ENCODE measurements at places on chromosomes 16 and 17.

DNA sequence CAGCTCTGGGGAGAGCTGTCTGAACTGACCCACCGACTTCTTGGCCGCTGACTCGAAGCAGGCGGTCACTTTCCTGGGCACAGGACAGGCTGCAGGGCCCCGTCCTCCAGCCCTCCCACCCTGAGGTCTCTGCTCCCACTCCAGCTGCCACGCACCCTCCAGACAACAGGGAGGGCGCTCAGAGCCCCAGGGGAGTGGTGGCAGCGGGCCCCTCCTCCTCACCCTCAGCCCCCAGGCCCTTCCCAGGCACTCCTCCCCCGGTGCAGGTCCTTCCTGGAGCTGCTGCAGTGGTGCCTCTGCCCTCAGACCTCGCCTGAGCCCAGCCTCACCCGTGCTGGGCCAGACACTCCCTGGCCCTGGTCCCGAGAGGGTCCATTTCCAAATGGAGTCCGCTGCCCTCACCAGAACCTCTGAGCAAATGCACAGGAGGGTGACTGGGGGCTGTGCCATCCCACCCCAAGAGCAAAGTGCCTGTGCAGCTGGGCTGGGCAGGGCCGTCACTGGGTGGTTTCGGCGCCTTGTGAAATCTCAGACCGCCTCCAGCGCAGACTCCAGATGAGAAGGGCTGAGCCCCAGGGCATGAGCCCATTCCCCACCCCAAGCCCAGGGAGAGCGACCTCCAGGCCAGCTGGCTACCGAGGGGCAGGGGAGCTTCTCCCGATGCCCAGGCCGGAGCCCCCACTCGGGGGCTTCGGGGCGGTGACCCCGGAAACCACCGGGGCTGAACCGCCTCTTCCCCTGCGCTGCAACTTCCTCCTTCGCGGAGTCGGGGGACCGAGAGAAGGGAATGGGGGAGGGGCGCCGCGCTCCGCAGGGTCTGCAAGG, 717 bp downstream of the CYBA start:
- no peak for DNase-seq

- DNase-seq: no peak
Observed at GRCh38 chr17:27544350-27545131, 86.4 kb upstream of the LGALS9 start.

DNA sequence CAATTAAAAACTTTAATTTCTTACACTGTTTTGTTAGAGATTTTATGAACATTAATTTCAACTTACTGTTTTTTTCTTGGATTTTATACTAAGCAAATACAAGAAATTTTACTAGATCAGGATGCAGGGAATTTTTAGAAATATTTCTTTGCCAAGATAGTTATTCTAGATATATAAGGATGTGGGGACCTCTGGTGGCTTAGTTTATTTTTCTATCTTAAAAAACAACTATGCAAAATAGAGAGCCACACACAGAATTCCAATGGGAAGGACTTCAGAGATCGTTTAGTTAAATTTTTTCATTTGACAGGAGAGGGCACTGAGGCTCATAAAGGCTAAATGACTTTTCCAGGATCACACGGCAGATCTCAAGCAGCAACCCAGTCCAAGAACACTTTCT, 23.0 kb upstream of the CAPNS2 start:
- peak; percentile 35 for DNase-seq

DNA sequence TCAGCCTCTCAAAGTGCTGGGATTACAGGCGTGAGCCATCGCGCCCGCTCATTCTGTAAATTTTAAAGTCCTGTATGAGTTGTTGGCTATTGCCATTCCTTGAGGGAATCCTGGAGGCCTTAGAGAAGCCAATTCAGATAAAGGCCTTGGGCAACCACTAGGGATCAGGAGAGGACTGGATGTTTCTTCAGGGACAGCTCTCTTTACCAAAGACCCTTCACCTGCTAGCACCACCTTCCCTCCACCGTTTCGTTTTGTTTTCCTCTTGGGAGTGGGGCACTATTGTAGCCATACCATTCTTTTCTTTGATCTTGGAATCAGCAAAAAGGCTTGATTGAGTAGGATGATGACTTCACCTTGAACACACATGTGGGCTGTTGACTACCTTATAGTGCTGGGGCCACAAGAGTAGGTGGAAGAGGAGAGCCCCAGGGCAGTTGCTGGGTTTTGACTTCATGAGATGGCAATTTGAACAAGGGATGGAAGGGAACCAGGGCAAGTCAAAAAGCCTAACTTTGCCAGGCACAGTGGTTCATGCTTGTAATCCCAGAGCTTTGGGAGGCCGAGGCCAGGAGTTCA, 7.0 kb upstream of the ANKRD40CL start:
- DNase-seq: no peak

GRCh38 chr17:83110735-83111134, 31.3 kb downstream of the METRNL start:
- no peak for DNase-seq

- peak; percentile 81 for DNase-seq
Observed at GRCh38 chr17:71828182-71828596, 292.6 kb upstream of the SOX9 start.

DNA sequence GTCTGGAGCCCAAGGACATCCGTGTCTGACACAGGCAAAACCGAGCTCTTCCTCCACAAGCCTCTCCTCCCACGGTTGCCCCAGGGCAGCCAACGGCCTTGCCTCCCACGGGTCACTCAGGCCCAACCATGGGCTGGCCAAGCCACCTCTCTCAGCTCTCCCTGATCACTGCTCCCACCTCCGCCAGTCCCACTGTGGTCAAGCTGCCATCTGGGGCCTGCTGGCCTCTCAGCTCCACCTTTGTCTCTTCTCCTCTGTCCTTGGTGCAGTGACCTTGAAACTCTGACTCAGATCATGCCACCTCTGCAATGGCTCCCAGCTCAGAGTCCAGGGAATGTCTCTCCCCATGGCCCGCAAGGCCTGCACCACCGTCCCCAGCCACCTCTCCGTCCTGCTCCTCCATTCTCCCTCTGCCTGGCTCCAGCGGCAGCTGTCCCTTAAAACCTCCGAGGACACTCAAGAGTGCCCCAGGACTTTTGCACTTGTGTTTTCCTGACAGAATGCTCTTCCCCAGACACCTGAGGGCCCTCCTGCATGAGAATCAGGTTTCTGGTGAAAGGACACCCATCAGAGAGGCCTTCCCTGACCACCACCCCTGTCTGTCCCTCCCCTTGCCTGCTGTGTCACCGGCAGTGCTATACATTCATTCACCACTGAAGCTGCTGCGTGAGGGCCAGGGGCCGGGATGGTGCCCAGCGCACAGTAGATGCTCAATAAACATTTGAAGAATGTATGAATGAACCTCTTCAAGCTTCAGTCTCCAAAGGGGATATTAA, 19.3 kb downstream of the PEMT start:
- no peak for DNase-seq

DNA sequence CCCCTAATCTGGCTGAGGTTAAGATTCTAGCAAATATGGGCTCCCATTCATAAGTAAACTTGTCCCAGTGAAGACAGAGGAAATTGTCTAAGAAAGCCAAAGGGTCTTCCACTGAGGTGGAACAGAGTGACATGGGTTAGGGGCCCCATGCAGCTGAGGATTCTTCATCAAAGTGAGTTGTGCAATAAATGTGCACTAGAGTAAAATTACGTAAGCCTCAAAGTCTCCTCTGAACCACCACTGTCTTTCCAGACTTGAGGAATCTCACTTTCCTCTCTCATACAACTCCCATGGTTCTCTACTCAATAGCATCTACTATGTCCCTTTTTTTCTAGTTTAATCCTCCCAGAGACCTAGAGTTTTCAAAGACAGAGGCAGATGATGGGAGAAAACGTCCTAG, 132.4 kb downstream of the CA10 start:
- DNase-seq: no peak

- no peak for DNase-seq
Observed at GRCh38 chr17:2841606-2842005, 45.4 kb downstream of the RAP1GAP2 start.

GRCh38 chr17:62191390-62192361, 126.6 kb upstream of the MED13 start:
- no peak for DNase-seq

All from NCI-H1092 (cell line).